ENCODE measurements at places on chromosomes 2 and 18.
A peak's percentile ranks its signal among the peaks of the same experiment; 100 is the strongest.

DNA sequence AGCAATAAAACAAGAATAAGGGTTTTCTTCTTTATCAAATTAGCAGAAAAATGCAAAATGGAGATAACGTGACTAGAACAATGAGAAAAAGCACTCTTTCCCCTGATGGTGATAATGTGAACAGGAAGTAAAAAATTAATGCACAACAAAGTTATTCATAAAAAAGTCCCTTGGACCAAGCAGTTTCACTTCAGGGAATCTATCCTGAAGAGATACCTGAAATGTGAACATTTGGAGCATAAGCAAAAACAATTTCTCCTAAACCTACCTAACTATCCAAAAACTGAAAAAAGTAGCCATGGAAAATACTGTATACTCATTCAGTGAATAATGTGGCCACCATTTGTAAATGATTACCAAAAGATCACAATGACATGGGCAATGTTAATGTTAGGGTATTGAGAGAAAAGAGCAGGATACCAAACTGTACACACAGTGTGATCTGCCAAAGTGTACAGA lies 48.7 kb downstream of the TRIP12 start:
- DNase-seq = no peak

- DNase-seq = no peak
Measured at GRCh38 chr2:180653481-180653880, 326.9 kb upstream of the UBE2E3 start.

DNA sequence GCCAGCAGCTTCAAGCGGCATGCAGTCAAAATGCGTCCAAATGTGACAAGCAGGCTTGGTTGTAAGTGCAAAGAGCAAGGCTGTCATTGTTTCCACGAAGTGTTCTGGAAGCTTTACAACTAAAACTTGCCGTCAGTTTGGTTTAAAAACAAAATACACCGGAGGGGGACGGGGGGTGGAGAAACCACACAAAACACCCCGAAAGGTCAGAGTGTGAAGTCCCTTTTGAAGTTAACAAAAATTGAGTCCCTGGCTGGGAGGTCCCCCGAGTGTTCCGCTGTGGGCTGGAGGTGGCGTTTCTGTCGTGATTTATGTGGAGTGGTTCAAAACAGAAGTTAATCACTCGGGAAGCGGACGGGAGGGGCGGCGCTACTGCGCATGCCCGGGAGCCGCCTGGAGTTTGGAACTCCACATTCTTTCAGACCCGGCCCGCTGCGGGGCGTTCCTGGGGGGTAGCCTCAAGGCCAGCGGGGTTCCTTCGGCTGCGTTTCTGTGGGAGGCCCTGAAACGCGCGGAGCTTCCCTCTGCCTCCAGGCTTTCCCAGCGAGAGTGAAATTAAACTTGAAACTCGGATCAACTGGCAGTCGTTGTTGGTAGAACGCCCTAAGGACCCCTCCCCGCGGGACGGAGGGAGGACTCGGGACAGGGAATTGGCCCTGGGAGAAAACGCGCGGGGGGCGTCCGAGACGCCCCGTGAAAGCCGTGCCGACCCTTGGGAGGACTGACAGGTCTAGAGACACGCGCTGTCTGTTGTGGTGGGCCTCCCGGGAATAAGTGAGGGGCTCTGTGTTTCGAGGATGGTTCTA lies 1.4 kb downstream of the TGIF1 start:
- DNase-seq = peak; percentile 80

GRCh38 chr18:51355841-51356240 lies 158.4 kb upstream of the MEX3C start:
- no peak for DNase-seq

DNA sequence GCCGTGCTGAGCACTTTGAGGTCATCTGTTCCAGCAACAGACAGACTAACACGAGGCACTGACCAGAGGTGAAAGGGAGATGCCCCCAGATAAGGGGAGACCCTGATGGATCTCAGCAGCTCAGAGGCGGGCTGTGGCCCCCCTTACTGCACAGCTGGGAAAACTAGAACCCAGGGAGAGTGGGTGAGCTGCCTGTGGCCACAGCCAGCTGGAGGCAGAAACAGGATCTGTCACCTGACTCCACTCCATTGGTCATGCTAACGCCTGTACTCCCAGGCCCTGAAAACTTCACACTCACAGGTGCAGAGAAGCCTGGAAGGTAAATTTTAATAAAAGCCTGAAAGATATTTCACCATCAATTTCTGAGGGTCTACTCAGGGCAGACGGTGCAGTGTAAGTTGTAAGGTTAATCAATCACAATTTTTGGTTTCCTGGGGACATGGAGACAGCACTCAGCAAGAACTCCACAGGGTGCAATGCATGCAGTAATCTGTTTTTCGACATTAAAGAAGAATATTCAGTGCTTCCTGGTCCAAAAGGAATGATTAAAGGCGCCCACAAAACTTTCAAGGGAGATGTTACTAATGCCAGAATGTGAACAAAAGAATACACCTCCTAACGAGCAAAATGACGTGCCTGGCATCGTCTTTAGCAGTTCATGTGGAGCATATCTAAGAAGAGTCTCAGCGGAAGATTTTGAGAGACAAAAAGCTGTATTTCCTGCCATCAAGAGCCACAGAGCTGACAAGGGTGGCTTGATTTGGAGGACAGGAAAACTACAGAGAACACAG lies 173.4 kb downstream of the EIPR1 start:
- DNase-seq = no peak

- no peak for DNase-seq
Measured at GRCh38 chr2:144515099-144515695, 4.7 kb downstream of the ZEB2 start.

- no peak for DNase-seq
Measured at GRCh38 chr2:59339121-59339836, 1098.2 kb upstream of the FANCL start.

GRCh38 chr2:74511104-74511989 lies 2.9 kb upstream of the TLX2 start:
- no peak for DNase-seq

GRCh38 chr2:206031162-206031784 lies 54.7 kb downstream of the INO80D start:
- DNase-seq = no peak

- peak; percentile 17 for DNase-seq
Measured at GRCh38 chr2:55519938-55520885, 694 bp downstream of the CFAP36 start.

- DNase-seq = no peak
Measured at GRCh38 chr2:10159086-10159485, 36.5 kb downstream of the RRM2 start.

DNA sequence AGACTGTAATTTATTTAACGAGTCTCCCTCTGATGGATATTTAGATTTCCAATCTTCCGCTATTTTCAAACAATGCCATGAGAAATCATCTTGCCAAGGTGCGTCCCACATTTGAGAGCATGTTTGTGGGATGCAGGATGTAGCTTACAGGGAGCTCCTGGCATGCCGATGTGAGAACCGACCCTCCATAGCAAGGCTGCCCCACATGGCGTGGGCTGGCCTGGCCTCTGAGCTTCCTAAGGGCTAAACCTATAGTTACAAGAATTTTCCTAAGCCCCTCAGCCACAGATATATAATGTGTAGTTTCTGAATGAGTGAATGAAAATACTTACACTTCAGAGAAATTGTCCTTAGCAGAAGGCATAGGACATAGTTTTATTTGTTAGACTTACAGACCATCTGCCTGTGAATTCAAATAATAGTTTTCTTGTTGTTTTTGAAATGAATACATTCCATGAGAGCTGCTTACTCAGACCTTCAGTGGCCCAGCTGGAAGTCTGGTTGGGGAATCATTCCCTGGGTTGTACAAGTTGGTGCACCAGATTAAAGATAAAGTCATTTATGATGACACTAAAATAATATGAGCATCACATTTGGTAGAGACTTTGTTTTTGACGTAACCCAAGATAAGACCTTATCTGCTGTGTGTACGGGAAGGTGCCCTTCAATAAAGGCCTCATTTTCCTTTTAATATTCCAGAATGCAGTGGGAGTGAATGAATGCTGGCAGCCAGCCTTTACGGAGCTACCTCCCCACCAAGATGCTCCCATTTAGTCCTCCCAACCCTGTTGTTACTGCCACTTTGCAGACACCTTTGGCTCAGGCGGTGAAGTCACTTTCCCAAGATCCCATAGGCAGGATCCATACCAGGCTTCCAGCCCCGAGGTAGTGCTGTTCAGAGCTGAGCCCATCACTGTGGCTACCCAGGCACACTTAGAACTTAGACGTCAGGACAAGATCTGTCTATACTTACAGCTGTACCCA lies 107.1 kb downstream of the GLI2 start:
- no peak for DNase-seq

GRCh38 chr2:8565399-8566154 lies 116.3 kb upstream of the ID2 start:
- no peak for DNase-seq

GRCh38 chr2:218745559-218746469 lies 35.2 kb downstream of the TTLL4 start:
- DNase-seq = no peak

DNA sequence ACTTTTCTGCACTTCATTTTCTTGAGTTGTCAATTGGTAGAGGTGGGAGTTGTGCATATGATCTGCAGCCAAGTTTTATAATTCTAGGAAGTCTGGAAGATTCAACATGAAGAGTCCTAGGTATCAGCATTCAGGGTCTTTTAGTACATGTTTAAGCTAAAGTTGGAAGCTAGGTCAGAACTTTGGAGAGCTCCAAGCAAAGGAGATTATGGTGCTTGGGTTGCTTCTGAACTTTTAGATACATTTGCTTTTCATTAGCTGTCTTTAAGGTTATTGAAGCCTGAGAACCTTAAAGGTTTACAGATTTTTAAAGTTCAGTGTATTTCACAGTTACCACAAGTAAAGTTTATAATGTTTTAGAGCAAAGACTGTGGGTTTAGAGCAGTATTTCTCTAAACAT lies 85.5 kb downstream of the EPC2 start:
- DNase-seq = no peak

DNA sequence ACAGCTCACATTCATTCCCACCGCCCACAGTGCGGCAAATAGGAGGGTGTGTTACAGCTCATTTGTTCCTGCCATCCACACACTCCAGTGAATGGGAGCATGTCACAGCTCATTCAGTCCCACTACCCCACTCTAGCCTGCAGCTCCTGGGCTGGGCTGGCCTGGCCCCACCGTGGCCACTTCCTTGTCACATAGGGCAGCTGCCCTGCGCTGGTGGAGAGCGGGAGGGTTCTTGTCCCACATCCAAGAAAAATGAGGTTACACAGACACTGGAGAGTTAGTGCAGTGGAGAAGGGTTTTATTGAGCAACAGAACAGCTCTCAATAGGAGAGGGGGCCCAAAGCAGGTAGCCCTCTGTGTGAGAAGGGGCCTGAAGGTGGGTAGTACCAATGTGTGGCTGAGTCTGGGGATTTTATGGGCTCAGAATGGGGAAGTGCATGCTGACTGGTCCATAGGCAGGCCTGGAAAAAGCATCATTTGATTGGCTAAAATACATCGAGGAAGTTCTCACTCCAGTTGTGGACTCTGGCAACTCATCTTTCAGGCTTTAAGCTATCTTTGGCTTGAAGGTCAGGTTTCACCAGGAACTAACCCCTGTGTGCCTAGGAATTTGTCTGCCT lies 249.7 kb downstream of the ETAA1 start:
- no peak for DNase-seq

DNA sequence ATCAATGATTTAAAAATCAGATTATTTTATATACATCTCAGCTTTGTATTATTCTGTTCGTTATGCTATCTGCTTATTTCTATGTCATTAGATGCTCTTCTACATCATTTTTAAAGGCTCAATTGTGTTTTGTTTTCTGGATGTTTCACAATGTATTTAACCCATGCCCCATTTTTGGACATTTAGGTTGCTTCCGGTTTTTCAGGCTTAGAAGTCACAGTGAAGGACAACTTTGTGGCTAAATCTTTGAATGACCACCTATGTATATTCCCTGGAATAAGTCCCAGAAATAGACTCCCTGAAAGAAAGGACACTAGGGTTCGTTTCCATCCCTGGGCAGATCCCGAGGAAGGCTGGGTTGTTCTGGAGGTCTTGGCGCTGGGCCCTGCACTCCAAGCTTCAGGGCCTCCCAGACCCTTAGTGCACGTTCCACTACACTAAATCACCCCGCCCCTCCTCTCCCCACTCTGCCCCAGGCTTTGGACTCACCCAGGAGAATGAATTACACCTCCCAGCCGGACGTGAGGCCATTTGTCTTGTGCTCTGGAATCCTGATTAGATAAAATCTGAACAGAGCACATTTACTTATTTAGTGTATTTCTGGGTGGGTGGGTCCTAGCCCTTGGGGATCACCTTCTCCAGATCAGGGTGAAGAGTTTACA lies 188.2 kb downstream of the ZFP36L2 start:
- DNase-seq = no peak

DNA sequence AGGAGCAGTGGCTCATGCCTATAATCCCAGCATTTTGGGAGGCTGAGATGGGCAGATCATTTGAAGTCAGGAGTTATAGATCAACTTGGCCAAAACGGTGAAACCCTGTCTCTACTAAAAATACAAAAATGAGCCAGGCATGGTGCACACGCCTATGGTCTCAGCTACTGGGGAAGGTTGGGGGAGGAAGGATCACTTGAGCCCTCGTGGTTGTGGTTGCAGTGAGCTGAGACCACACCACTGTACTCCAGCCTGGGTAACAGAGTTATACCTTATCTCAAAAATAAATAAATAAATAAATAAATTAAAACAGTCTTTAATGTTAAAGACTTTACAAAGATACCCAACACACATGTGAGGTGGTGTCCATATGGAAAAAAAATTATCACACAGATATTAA lies 134.0 kb downstream of the C2orf74 start:
- no peak for DNase-seq

GRCh38 chr2:73728711-73729110 lies 8.4 kb downstream of the TPRKB start:
- DNase-seq = no peak

- DNase-seq = no peak
Measured at GRCh38 chr18:75612456-75612855, 185.0 kb upstream of the SMIM21 start.

DNA sequence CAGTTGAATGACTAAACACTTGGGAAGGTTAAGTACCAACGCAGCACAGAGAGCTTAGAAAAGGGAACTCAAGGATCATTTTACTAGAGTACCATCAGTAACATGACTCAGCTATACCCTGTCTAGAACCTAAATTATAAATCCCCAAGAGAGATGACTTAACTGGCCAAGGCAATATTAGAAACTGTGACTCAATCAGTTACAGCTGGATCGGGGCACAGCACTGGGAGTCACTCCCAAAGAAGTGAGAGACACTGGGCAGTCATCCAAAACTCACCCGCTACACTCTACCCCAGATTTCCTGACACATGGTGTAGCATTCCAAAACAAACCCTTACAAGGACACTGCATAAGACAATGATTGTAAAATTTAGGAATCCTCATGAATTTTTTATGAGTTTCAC lies 17.7 kb downstream of the IWS1 start:
- no peak for DNase-seq

DNA sequence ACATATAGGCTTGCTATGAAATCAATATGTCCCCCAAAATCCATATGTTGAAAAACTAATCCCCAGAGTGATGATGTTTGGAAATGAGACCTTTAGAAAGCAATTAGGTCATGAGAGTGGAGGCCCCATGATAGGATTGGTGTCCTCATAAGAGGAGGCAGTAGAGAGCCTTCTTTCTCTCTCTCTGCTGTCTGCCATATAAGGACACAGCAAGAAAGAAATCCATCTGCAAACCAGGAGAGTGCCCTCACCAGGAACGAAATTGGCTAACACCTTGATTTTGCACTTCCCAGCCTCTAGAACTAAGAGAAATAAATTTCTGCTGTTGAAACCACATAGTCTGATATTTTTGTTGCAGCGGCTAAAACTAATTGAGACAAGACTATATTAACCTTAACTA lies 89.5 kb downstream of the NBAS start:
- DNase-seq = no peak

- DNase-seq = no peak
Measured at GRCh38 chr2:204743393-204743960, 198.2 kb downstream of the PARD3B start.
